CD4-positive, alpha-beta memory T cell (primary cell): ENCODE measurements at places on chromosomes 12 and 14.

- DNase-seq = no peak
Measured at GRCh38 chr12:108078428-108078827, 50.7 kb upstream of the WSCD2 start.

GRCh38 chr14:20719777-20720176 is 25.9 kb upstream of the EDDM3A start:
- no peak for DNase-seq

DNA sequence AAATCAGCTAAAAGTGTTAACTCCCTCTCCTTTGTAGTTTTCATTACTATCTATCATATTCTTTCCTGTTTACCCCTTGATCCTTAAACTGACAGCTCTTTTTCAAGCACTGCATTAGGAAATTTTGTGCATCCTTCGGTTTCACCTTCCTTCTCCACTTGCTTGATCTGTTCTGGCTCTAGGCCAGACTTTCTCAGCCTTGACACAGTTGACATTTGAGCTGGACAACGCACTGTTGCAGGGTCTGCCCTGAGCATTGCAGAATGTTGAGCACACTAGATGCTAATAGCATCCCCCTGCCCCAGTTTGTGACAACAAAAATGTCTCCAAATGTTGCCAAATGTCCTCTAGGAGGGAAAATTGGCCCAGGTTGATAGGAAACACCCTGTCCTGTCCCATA is 75.4 kb upstream of the KCNJ8 start:
- DNase-seq = no peak

DNA sequence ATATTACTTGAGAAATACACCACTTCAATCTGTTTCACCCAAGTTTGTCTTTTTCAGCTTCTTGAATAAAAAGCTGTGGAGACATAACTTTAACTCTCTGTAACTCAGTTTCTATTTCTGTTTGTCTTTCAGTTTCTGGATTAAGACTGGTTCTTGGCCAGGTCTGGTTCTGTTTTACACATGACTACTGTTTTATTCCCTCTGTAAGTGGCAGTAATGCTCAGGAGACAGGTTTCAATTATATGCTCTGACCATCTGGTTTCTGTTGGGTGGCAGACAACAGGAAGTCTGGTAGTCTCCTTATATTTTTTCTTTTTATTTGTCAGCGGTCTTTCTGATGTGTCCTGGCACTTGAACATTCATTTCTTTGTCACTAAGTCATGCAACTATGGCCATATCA is 102.9 kb downstream of the RPS29 start:
- DNase-seq = no peak

- DNase-seq = no peak
Measured at GRCh38 chr14:102189874-102190273, 50.2 kb downstream of the WDR20 start.

GRCh38 chr12:116395396-116395795 is 117.9 kb upstream of the MED13L start:
- no peak for DNase-seq

DNA sequence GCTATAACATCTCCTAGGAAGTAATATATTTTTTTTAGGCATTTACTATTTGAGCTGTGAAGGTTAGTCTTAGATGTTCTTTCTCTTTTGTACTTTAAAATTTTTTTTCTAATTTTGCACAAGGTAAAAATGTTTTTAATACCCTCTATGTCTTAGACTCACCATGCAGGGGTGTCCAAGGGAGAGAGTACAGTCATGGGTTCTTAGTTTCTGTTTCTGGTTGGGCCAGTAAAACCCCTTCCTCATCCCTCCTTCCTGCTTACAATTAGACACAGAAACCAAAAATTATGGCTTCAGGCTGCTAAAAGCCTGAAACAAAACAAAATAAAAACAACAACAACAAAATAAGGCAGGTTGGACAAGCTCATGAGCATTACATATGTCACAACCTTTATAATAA is 193.0 kb downstream of the SYT1 start:
- DNase-seq = no peak

GRCh38 chr14:33484264-33484663 is 466.6 kb downstream of the EGLN3 start:
- DNase-seq = no peak

DNA sequence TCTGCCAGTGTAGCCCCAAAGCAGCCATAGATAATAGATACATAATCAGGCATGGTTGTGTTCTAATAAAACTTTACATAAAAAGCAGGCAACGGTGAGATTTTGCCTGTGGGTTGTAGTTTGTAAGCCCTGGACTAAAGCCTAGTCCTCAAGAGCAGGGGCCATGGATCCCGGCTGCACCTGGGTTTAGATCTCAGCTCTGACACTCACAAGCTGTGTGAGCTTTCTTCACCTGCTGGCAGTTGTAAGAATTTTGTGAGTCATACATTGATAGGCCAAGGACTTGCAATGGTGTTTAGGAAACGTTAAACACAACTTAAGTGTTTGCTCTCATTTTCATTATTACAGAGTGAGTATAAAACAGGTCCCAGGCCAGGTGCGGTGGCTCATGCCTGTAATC is 395.8 kb upstream of the TBX3 start:
- DNase-seq = no peak

GRCh38 chr14:70171726-70172125 is 17.0 kb downstream of the SLC8A3 start:
- DNase-seq = no peak

- DNase-seq = no peak
Measured at GRCh38 chr12:16962889-16963288, 356.9 kb upstream of the LMO3 start.

- DNase-seq = no peak
Measured at GRCh38 chr14:53783256-53783655, 173.4 kb downstream of the BMP4 start.

GRCh38 chr12:96194971-96195844 is 1.0 kb downstream of the ELK3 start:
- peak; percentile 76 for DNase-seq

GRCh38 chr14:49586673-49587460 is 687 bp upstream of the RPS29 start:
- DNase-seq = peak; percentile 82

DNA sequence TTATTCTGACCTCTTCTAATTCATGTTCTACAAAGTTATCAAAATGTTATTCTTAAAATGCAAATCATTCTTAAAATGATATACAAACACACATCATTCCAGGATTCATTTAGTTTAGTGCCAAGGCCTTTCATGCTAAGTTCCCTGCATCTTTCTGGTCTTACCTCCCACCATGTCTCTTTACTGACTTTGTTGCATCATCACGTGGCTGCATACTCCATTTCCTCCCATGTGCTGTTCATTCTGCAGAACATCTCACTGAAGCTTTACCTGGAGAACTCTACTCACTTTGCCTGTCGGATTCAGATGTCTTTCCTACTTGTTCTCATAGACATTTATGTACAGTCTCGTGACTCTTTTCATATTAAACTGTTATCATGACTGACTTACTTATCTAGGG is 278.1 kb downstream of the RAD51B start:
- no peak for DNase-seq

- no peak for DNase-seq
Measured at GRCh38 chr12:122067548-122067947, 11.0 kb upstream of the MLXIP start.

DNA sequence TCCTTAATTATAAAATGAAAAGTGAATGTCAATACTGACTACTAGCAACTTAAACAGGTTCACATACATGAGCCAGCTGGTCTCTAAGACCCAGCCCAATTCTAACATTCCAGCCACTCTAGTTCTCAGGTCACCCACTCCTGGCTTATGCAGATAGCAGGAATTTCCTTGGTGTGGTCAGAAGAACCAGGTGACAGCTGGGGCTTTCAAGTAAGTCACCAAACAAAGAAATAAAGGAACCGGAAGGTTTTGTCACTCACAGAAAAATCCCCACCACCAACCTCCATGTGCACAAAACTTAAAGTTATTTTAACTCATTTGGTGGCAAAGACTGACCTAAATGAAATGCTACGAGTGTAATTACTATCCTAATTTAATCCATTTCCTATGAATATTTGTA is 129.6 kb upstream of the CDKN3 start:
- DNase-seq = no peak

DNA sequence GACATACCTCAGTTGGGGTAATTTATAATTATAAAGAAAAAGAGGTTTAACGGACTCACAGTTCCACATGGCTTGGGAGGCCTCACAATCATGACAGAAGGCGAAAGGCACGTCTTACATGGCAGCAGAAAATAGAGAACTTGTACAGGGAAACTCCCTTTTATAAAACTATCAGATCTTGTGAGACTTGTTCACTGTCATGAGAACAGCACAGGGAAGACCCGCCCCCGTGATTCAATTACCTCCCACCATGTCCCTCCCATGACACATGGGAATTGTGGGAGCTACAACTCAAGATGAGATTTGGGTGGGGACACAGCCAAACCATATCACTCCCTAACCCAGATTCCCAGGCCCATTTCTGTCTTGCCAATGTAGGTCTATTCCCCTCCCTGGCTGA is 22.1 kb downstream of the MYO1H start:
- no peak for DNase-seq

- no peak for DNase-seq
Measured at GRCh38 chr12:62879691-62880090, 55.3 kb downstream of the PPM1H start.

- DNase-seq = no peak
Measured at GRCh38 chr12:106188256-106188655, 49.5 kb upstream of the NUAK1 start.

- DNase-seq = no peak
Measured at GRCh38 chr12:90841336-90841735, 113.6 kb downstream of the CCER1 start.

DNA sequence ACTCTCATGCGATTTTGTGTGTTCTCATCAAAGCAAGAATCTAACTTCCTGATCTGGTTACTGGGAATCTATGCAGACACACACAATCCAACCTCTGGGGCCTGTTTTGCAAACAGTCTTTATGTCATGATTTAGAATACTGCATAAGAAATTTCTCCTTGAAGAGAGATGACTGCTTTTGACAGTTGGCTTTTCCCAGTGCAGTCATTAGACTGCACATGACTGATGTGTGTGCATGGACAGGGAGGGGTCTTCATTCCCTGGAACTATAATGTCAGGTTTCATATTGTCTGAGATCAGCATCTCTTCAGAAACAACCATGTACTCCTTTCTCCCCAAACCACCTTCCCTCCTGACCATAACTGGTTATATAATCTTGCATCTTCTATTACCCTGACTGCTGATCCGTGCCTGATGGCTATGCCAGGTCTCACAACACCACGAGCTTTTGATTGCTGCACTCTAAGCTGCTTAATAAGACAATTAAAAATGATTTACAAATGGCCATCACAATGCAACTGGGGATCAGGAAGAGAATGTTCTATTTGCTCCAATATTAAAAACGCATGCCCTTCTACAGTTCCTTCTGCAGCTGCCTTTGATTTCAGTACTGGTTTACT is 995.4 kb downstream of the NRXN3 start:
- DNase-seq = no peak

GRCh38 chr12:18951218-18951617 is 178.3 kb upstream of the PLEKHA5 start:
- DNase-seq = no peak

DNA sequence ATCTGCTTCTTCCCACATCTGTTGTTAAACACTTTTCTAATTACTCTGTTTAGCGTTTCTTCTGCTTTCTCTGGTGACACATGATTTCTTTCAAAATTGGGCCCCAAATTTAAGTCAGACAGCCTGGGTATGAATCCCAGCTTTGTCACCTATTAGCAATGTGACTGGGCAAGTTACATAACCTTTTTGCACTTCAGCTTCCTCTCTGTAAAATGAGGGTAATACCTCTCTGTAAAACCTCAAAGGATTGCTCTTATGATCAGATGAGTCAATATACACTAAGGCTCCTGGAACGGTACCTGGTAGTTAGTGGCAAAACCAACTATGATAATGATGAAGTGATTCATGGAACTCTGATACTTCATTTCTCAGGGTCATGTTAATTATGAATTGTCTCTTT is 33.0 kb downstream of the E2F7 start:
- DNase-seq = no peak

GRCh38 chr12:24697295-24697694 is 251.6 kb downstream of the BCAT1 start:
- no peak for DNase-seq

GRCh38 chr12:31618228-31619025 is 27.5 kb upstream of the DENND5B start:
- DNase-seq = no peak

DNA sequence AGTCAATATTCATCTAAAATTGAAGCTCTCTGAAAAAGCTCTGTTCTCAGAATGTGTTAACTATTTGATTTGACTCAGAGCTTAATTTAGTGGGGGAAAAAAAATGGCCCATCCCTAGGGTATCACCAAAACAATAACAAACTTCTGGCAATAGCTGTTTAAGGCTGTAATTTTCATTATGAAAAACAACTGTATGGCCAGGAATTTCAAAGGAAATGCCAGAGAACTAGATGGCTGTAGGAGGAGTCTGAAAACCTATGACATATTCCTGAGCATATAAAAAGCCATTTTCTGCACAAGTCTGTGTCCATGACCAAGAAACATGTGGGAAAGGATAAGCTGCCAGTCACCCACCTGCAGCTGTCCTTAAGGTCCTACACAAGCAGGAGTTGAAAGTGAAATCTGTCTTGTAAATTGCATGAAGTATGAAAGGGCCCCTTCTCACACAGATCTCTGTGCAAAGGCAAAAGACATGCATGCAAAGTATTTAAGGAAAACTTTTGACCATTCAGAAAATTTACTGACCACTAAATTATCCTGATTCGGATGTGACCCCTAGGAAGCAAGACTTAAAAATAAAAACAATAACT is 299.1 kb downstream of the BTG1 start:
- DNase-seq = no peak

GRCh38 chr12:111435661-111436201 is 30.0 kb downstream of the SH2B3 start:
- DNase-seq = no peak

GRCh38 chr14:95478818-95479217 is 37.6 kb downstream of the SYNE3 start:
- DNase-seq = no peak

DNA sequence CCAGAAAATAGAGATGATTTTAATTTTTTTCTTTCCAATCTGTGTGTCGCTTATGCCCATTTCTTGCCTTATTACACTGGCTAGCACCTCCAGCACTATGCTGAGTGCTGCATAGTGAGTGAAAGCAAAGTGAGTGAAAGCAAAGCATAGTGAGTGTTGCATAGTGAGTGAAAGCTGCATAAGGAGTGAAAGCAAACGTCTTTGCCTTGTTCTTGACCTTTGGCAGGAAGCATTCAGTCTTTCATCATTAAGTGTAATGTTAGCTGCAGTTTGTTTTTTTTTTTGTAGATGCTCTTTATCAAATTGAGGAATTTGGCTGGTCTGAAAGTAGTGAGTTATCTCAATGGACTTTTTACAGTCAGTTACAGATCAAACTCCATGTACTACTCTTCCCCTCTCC is 6.9 kb upstream of the CORO1C start:
- no peak for DNase-seq

- no peak for DNase-seq
Measured at GRCh38 chr14:39303115-39303514, 69.4 kb downstream of the MIA2 start.

DNA sequence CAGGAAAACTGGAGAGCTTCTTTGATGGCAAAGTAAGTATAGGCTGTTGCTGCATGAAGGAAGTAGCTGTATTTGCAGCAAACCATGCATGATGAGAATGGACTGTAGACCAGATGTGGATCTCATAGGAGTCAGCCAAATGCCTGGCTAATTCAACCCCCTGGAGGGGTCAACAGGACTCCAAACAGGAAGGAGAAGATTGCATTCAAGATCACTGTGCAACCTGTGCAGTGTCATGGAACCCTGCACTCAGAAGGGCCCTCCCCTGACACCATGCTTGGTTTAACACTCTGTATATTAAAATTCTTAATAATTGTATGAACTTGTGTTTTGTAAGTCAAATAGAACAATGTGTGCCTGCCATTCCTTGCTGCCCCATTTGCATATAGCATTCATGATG is 225.1 kb upstream of the FSCB start:
- DNase-seq = no peak
